Psoas muscle (tissue), 8 donors: ENCODE measurements at places on chromosomes 6 and 20. TPM values are rescaled to one million over a fixed set of nuclear protein-coding genes. Genes with fewer than 3 reads are reported as not detected.

- DNase-seq, result no peak
These were observed 691 bp downstream of the SYNDIG1 start for GRCh38 chr20:24469894-24470745.

GRCh38 chr20:41440882-41441281, 74.3 kb upstream of the EMILIN3 start:
- DNase-seq, result no peak

DNA sequence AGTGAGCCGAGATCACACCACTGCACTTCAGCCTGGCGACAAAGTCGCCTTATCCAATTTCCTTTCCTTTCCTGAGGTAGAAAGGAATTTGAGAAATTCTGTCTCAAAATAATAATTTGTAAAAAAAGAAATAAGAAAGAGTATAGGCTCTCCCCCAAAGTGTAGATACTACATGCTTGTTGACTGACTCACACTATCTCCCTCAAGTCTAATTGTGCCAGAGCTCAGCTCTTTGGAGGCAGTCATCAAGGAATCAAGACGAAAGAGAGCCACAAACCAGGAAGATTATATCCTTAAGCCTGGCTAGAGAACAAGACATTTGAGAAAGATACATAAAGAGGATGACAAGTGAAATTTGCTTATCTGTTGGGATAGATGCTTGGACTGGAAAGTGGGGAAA, 3.7 kb upstream of the FKBPL start:
- no peak for DNase-seq

DNA sequence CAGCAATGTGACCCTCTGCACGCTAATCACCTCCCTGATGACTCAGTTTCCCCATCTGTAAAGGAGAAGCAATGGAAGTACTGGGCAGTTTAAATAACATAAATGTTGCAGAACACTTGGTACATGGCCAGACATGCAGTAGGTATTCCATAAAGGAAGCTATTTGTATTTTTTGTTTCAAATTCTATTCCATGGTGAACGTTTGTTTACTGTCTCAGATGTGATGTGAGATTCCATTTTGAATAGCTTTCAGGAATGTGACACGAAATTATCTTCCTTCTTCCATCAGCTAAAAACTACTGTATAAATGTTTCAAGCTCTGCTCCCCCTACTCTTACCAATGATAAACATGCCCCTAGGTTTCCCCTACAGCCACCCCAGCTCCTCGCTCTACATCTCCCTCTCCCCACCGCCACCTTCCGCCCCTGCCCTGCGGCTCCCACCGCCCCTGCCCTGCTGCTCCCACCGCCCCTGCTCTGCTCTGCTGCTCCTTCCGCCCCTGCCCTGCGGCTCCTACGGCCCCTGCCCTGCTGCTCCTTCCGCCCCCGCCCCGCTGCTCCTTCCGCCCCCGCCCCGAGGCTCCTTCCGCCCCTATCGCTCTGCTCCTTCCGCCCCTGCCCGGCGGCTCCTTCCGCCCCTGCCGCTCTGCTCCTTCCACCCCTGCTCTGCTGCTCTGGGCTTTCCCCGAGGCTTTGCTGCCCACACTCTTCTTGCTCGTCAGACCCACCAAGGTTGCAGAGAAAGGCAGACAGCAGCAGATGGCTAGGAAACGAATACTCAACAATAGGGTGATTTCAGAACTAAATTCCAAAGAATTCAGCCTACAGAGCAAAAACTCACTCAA, 78.9 kb downstream of the THBS2 start:
- DNase-seq, result no peak

GRCh38 chr6:142985281-142985680, 40.3 kb upstream of the HIVEP2 start:
- no peak for DNase-seq

DNA sequence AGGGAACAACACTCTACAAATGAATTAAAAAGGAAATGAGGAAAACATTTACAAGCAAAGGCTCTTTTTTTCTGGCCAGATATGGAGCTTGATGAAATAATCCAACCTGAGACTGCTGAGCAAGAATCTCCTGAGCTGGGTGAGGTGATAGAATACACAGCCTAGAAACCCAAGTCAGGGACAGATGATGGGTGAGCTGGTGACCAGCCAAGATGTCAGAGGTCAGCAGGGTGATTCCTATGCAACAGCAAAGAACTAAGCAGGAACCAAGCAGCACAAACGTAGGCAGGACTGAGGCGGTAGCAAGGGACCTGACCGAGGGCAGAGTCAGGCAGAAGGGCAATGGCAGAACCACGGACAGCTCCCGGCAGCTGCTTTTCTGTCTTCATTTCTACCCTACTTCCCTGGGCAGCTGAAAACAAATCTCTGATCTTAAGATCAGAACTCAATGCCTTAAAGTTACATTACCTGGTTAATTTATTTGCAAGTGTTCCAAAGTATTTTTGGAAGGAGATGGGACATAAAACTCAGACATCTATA, 75.1 kb downstream of the CDC40 start:
- no peak for DNase-seq

DNA sequence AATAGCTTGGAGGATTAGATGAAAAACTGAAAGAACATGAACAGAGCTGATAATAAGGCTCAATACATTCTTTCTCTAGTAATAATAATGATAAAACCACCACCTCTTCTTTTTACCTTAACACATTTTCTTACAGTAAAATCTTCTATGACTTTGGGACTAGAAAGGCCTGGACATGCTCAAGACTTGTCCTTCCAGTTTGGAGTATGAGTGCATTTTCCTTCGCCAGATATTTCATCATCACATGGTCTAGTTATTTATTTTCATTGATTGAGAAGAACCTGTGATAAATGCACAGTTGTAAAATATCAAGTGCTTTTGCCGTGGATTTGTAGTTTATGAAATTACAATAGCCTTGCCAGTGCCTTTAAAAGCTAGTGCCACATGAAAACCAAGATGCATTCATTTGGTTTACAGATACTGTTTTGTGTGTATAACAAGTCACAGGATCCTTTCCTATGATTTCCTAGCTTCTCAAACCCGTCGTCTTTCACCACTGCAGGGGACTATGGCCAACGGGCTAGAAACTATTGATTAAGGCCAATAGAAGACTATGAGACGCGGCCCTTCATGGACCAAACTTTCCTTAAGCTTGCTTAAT, 200.2 kb upstream of the ZNF217 start:
- DNase-seq, result no peak

DNA sequence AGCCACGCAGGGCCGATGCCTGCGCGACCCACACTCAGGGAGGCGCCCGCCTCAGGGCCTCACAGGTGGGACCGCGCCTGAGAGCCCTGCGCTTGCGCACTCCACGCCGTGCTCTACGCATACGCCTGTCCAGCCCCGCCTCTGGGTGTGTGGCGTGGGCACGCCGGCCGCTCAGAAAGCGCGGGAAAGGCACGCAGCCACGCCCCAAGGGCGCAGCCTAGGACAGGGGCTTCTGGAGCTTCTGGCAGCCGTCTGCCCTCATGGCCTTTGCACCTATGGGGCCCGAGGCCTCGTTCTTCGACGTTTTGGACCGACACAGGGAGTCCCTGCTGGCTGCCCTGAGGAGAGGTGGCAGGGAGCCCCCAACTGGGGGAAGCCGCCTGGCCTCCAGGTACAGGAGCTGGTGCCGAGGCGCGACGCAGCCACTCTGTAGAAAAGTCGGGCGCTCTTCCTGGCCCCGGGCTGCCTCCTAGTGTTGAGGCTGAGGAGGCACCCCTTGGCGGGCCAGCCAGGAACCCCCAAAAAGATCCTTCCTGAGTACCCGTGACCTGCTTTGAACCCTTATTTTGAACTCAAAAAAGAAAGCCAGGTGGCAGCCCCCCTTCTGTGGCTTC, at the start of gene SPO11:
SPO11 (plus strand) TSS at position 196 of the 614 bp plus-strand sequence; CDS start at position 261, 65 bp downstream.
- DNase-seq, result no peak

GRCh38 chr20:63284083-63284440, 8.9 kb upstream of the COL20A1 start:
- DNase-seq, result no peak

- no peak for DNase-seq
These were observed 21.8 kb upstream of the NAA20 start for GRCh38 chr20:19995220-19995863.

NKAIN4 gene
- not detected for total RNA-seq

RBPJL gene
- not detected for total RNA-seq

- no peak for DNase-seq
These were observed 73.6 kb downstream of the ERMARD start for GRCh38 chr6:169824848-169825557.

- DNase-seq, result no peak
These were observed 11.3 kb downstream of the FKBP5 start for GRCh38 chr6:35677456-35677855.

HSD17B8 gene
- 10.3 TPM for total RNA-seq

GRCh38 chr20:7362601-7363000, 577.7 kb downstream of the HAO1 start:
- DNase-seq, result no peak

GRCh38 chr6:63558278-63558677, 14.0 kb upstream of the LOC128125822 start:
- DNase-seq, result no peak

FRK gene
- 1.4 TPM for total RNA-seq

DNA sequence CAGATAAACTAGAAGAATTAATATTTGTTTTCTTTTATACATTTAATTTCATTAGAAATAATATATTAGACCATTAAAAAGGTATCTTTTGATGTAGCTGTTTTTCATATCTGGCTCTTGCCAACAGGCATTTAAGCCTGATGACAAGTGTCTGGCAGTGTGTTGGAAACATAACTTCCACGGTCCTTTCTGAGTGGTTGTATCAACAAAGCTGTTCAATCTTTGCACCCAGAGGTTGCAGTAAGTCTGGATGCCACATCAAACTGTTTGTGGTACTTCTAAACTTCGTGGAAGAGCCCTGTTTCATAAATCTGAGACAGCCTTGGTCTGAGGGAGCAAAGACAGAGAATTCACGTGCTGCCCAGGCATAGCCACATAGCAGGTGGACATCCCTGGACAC, 197.4 kb downstream of the TRDN start:
- no peak for DNase-seq

DNA sequence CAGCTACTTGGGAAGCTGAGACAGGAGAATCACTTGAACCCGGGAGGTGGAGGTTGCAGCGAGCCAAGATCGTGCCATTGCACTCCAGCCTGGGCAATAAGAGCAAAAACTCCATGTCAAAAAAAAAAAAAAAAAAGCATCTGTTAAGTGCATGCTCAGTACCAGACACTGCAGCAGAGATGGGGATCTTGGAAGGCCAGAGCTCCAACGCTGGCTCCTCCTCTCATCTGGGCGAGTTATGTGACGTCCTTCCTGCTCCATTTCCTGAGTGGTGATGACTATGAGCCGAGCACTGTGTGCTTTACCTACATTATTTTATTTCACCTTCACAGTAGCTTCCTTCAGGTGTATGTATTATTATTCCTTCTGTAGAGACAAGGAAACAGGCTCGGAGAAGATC, 38.5 kb upstream of the CDH22 start:
- no peak for DNase-seq

- no peak for DNase-seq
These were observed 158.1 kb downstream of the QKI start for GRCh38 chr6:163572612-163573011.

SDHAF4 gene
- total RNA-seq, result 9.0 TPM

DNA sequence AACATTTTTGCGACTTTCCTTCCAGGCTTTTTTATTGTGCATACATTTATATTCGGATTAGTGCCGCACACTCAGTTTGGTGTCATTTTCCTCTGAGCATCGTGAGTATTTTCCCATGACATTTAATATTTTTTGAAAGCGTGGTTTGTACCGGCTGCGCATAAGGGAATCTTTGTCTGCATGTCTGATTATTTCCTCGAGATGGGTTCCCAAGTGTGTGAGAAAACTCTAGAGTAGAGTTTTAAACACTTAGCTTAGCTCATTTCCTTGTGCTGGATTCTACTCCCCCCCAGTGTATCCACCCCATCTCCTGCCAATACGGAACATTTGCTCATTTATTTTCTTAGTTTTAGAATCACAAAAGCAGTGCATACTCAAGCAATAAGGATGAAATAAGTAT, 94.3 kb downstream of the CDC5L start:
- no peak for DNase-seq

PAK5 gene
- not detected for total RNA-seq

DNA sequence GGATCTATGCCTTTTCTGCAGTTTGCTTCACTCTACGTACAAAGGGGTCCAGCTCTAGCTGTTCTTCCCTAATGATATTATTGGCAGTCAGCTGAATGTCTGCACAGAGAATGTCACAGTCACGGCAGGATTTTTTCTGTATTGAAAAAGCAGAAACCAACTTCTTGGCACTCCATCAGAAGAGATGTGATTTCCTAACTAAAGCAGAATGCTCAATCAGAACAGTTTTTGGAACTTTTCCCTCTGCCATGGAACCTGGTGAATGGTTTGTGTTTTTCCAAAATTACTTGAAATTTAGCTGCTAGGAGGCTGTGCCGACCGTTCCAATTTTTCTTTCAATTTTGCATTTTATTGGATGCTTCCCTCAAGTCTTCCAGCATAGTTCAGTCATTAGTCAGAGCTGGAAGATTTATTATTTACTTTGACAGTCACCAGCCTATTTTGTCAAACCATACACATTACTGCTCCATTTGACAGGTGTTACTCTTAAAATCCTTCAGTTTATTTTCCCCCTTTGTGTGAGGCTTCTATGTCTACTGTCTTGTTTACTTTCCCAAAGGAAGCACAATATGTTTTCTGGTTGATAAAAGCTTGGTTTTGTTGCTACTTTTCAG, 259.6 kb upstream of the EPHA7 start:
- DNase-seq, result no peak

PSORS1C1 gene
- 0.06 TPM for total RNA-seq

- peak; percentile 83 for DNase-seq
These were observed 64.6 kb upstream of the TXNDC5 start for GRCh38 chr6:7974938-7975763.

TMEM170B gene
- 7.4 TPM for total RNA-seq

GRCh38 chr6:63883597-63883996, 248.0 kb downstream of the PHF3 start:
- no peak for DNase-seq

DNA sequence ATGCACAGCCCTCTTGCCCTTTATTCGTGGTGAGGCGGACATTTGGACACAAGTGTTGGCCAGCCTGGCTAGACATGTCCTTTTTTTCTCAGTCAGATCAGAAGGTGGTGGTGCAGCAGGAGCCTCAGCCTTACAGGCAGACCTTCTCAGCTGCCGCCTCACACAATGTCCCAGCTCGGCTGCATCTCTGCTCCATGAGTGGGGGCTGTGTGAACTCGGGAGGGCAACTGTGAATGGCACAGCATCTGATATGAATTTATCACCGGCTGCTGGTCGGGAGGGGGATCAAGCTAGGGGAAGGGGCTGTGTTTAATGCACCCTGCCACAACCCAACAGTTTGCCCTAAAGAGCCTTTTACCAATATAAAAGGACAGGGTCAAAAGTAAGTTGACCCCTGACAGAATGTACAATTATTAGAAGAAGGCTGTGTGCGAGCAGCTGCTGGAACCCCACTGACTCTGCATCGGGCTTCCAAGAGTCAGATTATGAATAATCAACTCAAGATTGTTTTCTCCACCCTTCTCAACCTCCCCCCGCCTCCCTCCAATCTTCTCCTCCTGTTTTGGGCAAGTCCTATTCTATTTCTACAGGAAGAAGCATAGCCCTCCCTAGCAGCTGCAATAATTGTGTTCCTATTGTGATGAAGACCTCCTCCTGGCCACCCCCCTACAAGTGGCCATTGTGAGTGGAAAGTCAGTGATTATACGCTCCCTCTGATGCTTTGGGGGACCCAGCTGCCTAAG, 245.2 kb downstream of the PKHD1 start:
- DNase-seq, result no peak

- no peak for DNase-seq
These were observed 52.3 kb upstream of the HFE start for GRCh38 chr6:26034905-26035304.
